T-helper 22 cell (primary cell): ENCODE measurements at places on chromosomes 4 and X.

DNA sequence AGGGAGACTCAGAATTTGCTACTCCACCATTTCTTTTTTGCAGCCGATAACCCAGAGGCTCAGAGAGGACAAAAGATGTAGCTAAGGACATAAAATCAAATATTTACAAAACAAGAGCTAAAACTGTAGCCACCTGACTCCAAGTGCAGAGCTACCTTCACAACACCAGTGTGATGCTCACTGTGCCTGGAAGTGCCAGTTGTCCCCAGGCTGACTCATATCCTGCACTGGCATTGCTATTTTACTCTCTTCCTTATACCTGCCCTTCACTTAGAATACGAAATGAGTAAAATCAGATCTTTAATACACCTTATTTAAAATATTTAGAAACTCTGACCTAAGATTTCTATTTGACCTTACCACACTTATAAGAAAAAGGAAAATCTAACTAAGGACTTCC lies 39.5 kb downstream of the SLC7A11 start:
- no peak for DNase-seq

DNA sequence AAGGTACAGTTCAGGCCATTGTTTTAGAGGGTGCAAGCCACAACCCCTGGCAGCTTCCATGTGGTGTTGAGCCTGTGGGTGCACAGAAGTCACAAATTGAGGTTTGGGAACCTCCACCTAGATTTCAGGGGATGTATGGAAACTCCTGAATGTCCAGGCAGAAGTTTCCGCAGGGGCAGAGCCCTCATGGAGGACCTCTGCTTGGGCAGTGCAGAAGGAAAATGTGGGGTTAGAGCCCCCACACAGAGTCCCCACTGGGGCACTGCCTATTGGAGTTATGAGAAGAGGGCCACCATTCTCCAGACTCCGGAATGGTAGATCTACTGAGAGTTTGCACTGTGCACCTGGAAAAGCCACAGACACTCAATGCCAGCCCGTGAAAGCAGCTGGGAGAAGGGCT lies 242.0 kb upstream of the ACTRT1 start:
- DNase-seq: no peak

DNA sequence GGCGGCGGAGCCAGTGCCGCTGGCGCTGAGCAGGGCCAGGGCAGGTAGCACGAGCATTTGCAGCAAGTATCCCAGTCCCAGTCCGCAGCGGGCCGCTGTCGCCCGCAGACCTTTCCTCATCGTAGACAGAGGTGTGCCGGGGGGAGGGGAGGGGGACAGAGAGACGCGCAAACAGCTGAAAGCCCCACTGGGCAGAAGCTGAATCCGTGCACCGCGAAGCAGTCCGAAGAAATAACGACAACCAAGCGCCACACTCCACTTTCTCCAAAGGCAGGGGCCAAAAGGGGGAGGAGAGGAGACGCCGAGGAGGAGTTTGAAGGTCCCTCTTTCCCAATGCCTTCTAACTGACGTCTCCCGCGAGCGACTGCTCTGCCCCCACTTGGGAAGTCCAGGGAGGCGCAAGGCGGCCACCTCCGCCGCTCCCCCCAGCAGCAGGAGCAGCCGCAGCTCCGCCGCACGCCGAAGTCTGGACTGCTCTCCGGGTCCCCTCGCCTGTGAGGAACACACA lies at the start of gene UNC5C:
TSS of gene UNC5C (minus strand) at position 236 of the 508 bp plus-strand sequence.
- DNase-seq: no peak

GRCh38 chrX:4764888-4765287 lies 1051.4 kb upstream of the PRKX start:
- no peak for DNase-seq

GRCh38 chr4:152992466-152992865 lies 56.3 kb downstream of the FHDC1 start:
- no peak for DNase-seq

GRCh38 chrX:37364666-37365065 lies 15.5 kb downstream of the PRRG1 start:
- DNase-seq: no peak

DNA sequence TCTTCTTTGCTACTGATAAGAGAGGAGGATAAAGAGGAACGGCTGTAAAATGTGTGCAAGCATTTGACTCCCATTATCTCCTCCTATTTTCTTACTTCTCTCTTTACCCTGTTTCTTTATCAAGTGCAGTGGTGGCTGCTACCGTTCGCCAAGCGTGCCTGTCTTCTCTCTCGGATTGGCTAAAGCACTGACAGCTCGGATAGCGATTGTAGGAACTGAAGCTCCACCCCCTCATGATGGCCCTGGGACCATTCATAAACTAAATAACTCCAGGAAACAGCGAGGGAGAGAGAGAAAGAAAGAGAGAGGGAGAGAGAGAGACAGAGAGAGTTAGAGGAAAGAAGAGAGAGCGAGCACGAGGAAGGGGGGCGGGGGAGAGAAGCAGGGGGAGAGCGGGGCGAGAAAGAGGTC lies 305 bp upstream of the MAB21L2 start:
- no peak for DNase-seq

GRCh38 chr4:58587856-58588255 lies 1477.7 kb upstream of the IGFBP7 start:
- DNase-seq: no peak

- no peak for DNase-seq
Measured at GRCh38 chrX:16487620-16488385, 162.2 kb upstream of the S100G start.

DNA sequence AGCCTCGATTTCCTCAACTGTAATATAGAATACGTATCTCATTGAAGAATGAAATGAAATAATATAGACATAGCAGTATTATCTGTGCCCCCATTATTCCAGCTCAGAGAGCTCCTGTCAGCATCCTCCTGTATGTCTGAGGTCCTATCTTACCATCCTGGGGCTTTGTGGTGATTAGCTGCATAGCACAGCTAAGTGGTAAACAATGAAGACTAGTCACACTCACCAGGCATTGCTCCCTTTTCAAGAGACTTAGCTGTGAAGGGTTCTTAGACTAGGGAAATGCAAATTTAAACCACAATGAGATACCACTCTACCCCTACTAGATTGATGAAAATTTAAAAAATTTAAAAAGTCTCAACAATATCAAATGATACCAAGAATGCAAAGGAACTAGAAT lies 172.9 kb downstream of the SLC39A8 start:
- no peak for DNase-seq

DNA sequence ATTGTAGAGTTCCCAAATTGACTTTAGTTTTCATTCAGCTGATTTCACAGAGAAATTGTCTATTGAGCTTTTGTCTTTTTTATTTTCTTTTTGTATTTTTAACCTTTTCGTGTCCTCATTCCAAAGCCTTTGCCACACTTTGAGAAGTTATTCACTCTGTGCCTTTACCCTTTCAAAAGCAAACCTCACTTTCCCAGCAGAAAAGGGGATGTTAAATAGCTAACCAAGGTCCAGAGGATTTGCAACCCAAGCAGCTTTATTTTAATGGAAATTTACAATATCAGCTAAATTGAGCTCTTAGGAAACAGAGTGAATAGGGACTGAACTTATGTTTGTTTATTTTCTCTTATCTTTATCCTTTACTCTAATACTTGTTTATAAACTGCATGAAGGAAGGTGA lies 428.8 kb downstream of the PCDH7 start:
- no peak for DNase-seq

DNA sequence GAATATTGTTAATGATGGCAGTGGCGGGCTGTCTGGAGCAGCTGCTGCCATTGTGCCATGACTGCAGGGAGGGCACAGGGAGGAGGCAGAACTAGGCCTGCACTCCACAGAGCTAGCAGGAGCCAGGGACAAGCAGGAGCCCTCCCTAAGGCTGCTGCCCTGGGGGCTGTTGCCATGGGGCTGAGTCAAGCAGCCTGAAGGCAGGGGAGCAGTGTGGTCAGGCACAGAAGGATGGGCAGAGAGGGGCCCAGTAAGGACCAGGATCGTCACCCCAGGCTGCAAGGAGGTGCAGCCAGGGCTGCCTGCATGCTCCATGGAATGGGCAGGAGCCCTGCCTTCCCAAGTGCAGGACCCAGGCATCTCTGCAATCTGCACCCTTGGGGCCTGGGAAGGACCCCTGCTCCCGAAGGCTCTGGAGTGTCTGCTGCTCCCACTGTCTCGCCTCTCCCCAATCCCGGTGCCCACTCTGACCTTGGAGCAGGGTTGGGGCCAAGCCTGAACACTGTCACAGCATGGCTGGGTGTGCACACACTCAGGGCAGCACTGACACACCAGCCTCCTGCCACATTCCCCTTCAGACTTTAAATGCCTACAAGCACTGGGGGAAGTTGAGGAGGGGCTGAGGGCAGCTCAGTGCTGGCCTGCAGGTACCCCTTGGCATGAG lies 98.3 kb upstream of the GALNTL6 start:
- DNase-seq: no peak

DNA sequence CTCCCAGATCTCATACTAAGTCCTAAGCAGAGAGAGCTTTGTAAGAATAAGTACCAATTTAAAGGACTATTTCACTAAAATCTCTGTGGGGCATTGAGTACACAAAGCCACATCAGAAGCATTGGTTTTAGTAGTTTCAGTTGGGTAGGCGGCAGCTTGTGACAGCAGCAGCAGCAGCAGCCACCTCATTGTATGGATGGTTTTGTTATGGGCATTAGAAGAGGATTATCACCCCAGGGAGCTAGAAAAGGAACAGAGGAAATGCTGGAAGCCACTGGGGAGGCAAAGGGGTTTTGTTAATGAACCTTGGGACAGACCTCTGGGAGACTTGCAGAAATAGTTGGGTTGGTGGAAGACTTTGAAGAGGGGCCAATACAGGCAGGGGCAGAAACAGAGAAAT lies 93.9 kb upstream of the FRMPD3 start:
- DNase-seq: no peak

- DNase-seq: no peak
Measured at GRCh38 chr4:73432169-73433000, 3.6 kb upstream of the AFP start.

DNA sequence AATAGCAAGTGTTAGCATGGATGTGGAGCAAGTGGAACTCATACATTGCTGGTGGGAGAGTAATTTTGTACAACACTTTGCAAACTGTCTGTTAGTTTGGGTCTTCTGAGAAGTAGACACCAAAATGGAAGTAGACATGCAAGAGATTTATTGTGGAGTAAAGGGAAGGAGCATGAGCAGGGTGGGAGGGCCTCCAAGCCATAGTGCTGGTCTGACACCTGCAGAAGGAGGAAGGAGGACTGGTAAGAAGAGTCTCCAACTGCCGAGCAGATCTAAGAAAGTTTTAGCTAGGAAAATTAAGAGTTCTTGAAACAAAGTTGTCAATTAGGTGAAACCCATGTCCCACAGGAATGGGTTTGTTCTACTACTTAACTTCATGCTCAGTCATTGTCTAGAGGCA lies 64.0 kb upstream of the DDIT4L start:
- DNase-seq: no peak
